Esophagus squamous epithelium (tissue), 5 donors: ENCODE measurements at places on chromosomes 11 and 22.

DNA sequence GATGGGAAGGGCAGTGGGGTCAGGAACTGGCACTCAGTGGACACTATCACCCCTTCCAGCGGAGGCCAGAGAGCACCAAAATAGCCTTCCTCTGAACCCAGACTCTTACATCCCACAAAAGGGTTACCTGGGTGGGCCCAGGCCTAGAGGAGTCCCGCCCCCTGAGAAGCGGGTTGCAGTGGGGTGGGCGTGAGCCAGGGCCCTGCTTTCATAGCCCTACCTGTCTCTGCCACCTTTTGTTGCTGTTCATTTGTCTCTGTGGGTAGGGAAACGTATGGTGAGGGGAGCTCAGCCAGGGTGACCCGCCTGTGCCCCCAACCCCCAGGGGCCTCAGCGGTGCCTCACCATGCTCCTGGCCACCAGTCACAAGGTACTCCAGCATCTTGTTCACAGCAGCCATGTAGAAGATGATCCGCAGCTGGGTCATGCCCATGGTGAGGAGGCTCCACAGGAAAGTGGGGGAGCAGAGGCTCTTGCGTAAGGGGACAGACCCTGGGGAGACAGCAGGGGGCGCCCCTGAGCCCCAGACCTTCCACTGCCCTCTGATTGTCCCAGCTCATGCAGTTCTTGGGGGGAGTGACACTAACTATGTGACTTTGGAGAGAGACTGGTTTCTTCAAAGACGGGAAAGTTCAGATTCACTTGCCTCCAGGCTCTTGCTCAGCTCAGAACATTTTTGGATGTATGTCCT, 24.0 kb downstream of the SLC43A1 start:
- DNase-seq: no peak

GRCh38 chr11:106091480-106092123, 14.1 kb downstream of the AASDHPPT start:
- DNase-seq: no peak

GRCh38 chr22:26401726-26402125, 27.3 kb upstream of the ASPHD2 start:
- DNase-seq: no peak

- DNase-seq: no peak
Observed at GRCh38 chr11:45133878-45134277, 12.6 kb upstream of the PRDM11 start.

DNA sequence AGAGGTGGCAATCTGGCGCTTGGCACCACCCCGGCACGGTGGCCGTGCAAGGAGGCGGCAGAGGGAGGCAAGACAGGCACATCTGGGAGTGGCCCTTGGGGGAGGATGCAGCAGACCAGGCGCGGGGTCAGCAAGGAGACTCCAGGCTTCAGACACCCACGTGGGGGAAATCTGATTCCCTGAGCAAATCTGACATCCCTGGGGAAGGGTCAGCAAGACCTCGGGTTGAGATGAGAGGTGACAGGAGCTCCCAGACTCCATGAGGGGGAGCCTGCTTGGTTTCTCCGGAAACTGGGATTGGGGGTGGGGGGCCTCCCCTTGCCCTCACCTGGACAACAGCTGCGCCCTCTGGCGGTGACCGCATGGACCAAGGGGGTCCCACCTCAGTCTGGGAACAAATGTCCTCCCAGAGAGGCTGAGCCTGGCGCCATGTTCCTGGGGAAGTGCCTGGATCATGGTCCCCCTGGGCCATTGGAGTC, 4.0 kb upstream of the RCOR2 start:
- no peak for DNase-seq

DNA sequence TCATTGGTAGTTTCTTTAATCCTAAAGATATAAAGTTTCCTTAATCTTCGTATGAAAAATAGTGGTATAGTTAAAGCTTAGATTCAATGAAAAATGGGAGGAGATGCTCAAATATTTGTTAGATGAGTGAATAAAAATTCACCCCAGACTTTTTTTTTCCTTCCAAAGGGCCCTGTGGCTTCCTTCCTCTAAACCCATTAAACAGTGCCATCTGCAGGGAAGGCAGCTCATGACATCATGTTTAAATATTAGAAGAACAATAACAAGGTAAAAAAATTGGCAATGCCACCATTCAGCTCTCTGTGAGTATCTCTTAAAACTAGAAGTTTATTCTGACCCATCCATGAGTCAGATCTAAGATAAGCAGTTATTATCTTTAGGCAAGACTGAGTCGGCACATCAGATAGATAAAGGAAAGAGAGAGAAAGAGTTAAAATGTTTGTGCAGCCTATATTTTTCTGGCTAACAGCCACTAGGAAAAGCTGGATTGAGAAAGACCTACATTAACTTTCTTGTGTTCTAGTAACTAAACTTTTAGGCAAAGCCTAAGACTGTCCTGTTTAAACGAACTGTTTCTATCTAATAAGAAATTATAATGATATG, 19.1 kb upstream of the OOSP1 start:
- no peak for DNase-seq

GRCh38 chr22:44172370-44173108, 8.2 kb upstream of the PARVG start:
- DNase-seq: no peak

DNA sequence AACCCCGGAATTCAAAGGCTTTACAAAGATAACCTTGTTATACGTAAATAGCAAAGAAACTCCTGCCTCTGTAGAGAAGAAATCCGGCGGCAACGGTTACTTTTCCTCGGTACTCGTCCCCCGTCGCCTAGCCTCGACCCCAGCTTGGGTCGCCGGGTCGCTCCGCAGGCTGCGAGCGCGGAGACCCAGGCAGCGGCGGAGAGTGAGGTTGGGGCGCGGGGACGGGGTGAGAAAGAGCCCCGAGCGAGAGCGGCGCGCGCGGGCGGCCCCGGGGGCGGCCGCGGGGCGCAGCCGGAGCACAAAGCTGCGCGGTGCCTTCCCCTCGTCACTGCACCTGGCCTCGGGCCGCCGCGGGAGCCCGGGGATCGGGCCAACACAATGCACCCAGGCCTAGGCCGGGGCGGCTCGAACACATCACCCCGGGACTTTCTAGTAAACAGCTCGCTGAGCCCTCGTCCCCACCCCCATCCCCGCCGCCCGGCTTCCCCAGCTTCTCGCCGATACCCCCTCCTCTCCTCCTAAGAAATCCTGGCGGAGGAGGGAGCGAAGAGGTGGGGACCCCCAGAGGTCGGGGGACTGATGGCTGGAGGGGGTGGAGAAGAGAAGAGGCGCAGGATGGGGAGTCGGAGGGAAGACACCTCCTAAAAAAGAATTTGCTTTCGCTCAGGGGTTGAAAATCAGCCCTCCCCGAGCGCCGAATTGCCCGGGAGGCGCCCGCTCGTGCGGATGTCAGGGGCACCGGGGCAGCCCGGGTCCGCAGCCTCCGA, 845 bp downstream of the MPPED2 start:
- DNase-seq: no peak

- DNase-seq: no peak
Observed at GRCh38 chr11:125947419-125948277, 1.8 kb downstream of the VSIG10L2 start.

DNA sequence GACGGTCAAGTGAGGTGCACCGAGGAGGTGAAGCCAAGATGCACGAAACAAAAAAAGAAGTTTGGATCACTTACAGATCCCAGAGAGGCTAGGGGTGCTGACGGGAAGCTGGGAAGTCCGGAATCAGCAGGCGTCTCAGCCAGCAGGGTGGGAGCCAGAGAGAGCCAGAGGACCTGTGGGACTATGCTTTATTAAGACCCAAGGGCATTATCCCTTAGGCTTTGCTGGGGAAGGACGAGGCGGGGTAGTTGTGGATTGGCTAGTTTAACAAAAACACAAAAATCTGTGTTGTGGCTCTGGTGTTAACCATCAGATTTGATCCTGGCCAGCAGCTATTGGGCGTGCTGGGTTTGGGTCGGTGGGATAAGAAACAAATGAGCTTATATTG, 427.1 kb downstream of the DYNC2H1 start:
- DNase-seq: no peak

GRCh38 chr11:61855939-61856680, 28.0 kb downstream of the FADS2 start:
- DNase-seq: no peak

DNA sequence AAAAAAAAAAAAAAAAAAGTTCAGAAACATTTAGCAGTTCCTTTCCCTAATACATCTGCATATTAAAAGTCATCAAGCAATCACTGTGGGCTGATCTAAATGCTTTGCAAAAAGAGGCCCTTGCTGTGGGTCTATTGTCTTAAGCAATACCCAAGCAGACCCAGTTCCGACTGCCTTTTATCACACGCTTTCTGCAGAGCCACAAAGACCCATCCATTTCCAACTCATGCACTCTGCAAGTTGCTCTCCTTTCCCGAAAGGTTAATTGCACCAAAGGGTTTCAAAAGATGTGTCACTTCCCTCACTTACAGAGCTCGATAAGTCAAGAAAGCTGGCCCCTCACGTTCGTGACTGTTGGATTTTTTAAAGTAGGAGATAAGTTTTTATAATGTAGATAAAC, 138.9 kb downstream of the MPPED1 start:
- DNase-seq: no peak

DNA sequence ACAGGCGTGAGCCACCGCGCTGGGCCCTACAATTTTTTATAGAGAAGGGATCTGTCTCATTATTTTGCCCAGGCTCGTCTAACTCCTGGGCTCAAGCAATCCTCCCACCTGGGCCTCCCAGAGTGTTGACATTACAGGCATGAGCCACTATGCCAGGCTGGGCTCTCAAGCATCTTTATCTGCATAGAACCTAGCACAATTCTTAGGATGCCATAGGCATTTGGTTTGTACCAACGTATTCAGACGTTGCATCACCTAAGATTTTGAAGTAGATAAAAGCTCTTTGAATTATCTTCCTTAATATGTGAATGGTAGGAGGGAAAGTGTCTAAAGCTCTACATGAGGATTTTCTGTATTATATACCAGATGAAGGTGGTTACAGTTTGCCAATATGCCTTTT, 30.5 kb downstream of the RTN3 start:
- DNase-seq: no peak

DNA sequence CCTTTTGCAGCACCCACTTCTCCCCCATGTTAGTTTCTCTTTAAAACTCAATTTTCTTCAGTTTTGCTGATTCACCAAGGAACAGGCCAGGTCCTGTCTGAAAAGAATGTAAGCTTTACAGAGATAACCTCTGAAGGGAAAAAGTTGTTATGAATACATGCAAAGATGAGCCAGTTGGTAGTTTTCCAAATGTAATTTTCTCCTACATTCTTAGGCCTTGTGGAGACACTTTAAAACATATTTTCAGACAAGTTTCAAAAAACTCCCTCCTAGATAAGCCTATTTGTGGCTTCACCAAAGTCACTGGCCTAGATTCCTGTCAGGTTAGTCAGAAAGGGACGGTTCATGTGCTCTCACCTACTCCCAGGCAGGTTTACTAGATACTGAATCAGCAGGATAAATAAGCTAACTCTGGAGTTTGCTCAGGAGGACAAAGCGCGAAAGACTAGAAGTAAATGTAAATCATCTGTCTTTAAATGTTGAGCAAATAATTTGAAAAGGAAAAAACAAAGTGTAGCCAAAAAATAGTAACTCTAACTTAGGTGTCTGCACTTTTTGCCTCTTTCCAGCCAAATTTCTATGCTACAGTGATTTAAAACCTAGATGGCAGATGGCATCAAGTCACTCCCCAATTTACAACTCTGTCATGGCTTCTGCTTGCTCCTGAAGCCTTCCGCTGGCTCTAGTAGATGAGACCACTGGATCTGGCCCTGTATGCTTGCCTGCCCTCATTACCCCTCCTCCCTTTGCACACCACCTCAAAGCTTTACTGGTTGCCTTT, 4.9 kb upstream of the ATP6V1E1 start:
- no peak for DNase-seq

DNA sequence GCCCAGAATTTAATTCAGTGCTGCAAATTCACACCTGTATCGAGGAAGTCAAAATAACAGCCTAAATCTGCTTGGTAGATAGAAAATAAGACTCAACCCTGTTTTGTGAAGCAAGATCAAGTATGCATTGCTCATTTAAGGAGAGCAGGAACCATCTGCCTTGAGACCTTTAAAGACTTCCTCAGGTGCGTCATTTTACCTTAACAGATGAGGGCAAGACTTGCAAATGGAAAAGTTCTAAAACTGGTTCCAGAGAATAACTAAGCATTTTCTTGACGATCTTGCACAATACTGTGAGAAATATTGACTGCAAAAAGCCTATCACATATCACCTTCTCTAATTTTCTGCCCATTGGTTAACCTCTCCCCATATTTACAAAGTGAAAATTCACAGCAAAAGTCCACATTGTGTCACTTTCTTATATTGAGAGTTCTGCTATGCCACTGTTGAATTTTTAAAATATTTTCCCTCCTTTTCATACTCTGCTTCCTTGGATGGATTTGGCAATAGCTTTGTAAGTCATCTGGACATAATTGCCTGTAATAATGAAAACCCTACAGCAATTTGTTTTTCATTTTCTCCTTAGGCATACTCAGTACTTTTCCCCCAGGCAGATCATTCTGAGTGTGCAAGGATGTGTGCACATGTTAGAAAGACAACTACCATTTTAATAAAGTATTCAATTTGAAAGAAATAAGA, 234.2 kb downstream of the AASDHPPT start:
- DNase-seq: no peak

GRCh38 chr11:125068368-125068767, 5.3 kb downstream of the SLC37A2 start:
- no peak for DNase-seq

DNA sequence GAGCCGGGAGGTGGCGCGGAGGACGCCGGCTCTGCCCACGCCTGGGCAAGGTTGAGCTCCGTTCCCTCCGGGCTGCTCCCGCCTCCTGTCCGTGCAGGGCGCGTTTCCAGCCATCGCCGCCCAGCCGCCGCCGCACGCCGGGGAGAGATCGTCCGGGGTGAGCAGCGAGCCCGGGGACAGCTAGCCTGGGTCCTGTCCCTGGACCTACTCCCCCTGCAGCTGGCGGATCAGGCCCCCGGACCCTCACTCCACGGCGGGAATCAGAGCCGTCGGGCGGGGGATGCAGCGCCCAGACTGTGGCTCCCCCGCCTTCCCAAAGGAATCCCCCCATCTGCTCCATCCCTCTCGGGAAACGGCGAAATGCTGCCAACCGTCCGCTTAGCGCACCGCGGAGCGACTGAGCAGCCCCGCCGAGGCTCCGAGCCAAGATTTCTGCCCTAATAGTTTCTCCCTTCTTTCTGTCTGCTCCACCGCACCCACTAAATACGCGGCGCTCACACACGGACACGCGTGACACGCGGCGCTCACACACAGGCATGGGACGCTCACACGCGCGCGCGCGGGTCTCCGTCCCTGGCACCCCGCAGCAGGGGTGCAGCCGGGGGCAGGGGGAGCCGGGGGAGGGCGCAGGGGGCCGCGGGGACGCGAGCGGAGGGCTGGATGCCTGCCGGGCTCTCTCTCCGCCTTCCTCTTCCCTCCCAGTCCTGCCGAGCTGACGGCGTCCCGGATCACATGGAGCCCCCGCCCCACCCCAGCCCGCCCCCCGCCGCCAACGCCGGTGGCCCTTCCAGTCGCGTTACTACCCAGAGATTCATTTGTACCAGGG, at the start of gene KCNJ5:
Gene KCNJ5, plus strand, starts transcription at position 814 of the 826 bp plus-strand sequence. CDS start 19,918 bp downstream, outside the sequence.
- no peak for DNase-seq

DNA sequence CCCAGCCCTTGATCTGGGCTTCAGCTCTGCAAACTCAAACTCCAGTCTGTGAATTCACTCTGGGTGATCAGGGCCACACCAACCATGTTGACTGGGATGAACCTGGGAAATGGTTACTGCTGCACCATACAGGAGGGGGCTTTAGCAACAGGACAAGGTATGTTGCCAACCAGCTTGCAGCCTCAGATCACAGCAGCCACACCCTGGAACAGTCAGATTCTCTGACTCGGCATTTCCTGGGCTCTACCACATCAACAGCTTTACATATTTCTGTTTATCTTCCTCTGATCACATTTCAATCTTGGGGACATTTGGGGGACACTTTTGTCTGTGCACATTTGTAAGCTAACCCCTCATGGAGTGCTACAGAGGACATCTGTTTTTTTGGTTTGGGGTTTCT, 267.0 kb upstream of the NCAM1 start:
- no peak for DNase-seq

GRCh38 chr11:56152333-56152732, 7.8 kb downstream of the OR8K5 start:
- no peak for DNase-seq
